Activated CD4-positive, alpha-beta T cell treated with anti-CD3 and anti-CD28 coated beads, Interleukin-2, amount 10 ng/mL, durations not matched to agents 24 days and 14 days (primary cell): ENCODE measurements at places on chromosomes 7 and 10. TPM values are rescaled to one million over a fixed set of nuclear protein-coding genes. Genes with fewer than 3 reads are reported as not detected.

Gene SLK
- 22.9 and 27.1 TPM in 2 replicates for total RNA-seq

Gene HTR5A
- total RNA-seq = not detected in 2 replicates

Gene PRPS1L1
- not detected in 2 replicates for total RNA-seq

DNA sequence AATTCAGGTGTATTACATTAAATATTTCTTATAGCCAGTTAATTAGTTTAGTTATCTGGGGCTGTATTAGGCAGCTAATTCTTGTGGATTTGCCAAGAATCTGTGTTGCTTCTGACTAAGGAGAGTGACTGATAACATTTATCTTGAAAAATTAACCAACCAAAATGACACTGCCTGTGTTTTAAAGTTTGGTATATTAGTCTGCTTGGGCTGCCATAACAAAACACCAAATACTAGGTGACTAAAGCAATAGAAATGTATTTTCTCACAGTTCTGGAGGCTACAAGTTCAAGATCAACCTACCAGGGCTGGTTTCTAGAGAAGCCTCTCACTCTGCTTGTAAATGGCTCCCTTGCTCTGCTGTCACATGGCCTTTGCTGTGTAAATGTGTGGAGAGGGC is 12.9 kb downstream of the EXOC4 start:
- no peak for DNase-seq

GRCh38 chr10:80051993-80052392 is 26.5 kb upstream of the TMEM254 start:
- DNase-seq = no peak

DNA sequence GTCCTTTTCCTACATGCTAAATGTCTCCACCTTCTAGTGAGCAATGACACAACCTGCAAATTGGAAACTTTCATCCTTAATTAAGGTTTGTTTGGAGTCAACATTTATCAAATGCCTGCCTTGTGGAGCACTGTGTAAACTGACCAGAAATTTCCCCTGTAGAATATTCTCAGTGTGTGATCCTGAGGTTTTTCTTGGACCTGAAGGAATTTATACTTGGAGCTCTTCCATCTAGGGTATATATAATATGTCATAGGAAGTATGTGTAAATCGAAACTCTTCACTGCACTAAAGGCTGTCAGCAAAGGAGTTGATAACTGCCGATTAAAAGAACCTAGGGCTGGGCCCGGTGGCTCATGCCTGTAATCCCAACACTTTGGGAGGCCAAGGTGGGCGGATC is 152.4 kb downstream of the NSUN6 start:
- DNase-seq = no peak

Gene CFAP43
- not detected in 2 replicates for total RNA-seq

- DNase-seq = no peak
Observed at GRCh38 chr10:80372675-80373074, 16.1 kb downstream of the DYDC2 start.

Gene PLXDC2
- not detected in 2 replicates for total RNA-seq

- no peak for DNase-seq
Observed at GRCh38 chr7:26543951-26544350, 252.3 kb downstream of the SNX10 start.

GRCh38 chr10:73653701-73654100 is 2.1 kb downstream of the SYNPO2L start:
- DNase-seq = no peak

Gene NUDT5
- total RNA-seq = 123 and 128 TPM in 2 replicates

DNA sequence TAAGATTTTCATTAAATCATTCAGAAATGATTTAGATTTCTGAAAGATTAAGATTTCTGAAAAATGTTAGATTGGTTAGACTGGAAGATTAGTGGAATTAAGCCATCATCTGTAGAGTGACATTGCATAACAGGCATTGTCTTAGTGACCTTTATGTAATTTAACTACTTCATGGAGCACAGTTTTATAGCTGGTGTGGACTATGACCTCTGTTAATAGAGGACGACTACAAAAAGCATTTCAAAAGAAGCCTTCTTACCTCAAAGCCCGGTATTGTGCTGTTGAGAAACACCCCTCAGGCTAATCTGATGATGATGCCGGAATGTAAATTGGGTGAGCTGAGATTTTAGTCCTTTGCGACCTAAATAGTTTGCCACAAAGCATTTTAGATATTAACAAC is 55.6 kb downstream of the GALNT11 start:
- no peak for DNase-seq

Gene PIP
- not detected in 2 replicates for total RNA-seq

Gene NAT16
- not detected in 2 replicates for total RNA-seq

Gene IKZF5
- total RNA-seq = 17.9 and 18.3 TPM in 2 replicates

- no peak for DNase-seq
Observed at GRCh38 chr10:29917311-29917710, 142.1 kb downstream of the JCAD start.

- no peak for DNase-seq
Observed at GRCh38 chr7:93374345-93374940, 142.3 kb downstream of the VPS50 start.

Gene DYNC1I1
- total RNA-seq = not detected in 2 replicates

Gene TMEM176B
- not detected in 2 replicates for total RNA-seq
